ENCODE measurements at places on chromosomes 4 and X. TPM values are rescaled to one million over a fixed set of nuclear protein-coding genes. Genes with fewer than 3 reads are reported as not detected.

DNA sequence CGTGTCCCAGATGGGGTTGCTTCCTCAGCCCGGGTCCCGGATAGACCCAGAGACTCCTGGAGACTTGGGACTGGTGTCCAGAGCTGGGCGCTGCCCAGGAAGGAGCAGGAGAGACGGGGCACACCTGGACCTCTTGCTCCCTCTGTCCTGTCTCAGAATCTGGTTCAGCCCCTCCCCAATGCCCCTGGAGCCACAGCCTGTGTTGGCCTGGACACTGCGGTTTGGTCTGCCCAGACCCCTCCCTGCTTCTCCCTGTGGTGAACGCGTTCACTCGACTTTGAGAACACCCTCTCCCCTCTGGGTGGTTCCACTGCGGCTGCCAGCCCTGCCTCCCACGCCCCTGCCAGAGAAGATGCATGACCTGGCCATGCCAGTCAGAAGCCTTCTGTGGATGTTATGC lies 111.1 kb downstream of the HMX1 start:
- peak; percentile 3 for DNase-seq

DNA sequence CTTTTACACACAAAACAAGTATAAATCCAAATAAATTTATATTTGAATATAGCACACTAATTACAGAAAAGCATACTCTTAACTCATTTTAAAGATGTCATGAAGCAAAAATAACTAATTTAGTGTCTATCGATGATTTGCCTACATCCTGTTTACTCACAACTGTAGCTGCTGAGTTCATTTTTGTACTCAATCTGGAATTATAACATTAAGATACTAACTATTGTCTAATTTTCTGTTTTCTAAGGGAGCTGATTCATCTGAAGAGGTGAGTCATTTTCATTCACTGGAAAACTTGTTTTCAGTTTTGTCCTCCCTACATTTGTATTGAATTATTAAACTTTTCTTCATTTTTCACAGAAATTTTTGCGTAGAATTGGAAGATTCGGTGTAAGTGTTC lies 3.7 kb downstream of the STATH start:
- no peak for DNase-seq

- DNase-seq: no peak
Measured at GRCh38 chr4:6345866-6346265, 76.2 kb downstream of the WFS1 start.

DNA sequence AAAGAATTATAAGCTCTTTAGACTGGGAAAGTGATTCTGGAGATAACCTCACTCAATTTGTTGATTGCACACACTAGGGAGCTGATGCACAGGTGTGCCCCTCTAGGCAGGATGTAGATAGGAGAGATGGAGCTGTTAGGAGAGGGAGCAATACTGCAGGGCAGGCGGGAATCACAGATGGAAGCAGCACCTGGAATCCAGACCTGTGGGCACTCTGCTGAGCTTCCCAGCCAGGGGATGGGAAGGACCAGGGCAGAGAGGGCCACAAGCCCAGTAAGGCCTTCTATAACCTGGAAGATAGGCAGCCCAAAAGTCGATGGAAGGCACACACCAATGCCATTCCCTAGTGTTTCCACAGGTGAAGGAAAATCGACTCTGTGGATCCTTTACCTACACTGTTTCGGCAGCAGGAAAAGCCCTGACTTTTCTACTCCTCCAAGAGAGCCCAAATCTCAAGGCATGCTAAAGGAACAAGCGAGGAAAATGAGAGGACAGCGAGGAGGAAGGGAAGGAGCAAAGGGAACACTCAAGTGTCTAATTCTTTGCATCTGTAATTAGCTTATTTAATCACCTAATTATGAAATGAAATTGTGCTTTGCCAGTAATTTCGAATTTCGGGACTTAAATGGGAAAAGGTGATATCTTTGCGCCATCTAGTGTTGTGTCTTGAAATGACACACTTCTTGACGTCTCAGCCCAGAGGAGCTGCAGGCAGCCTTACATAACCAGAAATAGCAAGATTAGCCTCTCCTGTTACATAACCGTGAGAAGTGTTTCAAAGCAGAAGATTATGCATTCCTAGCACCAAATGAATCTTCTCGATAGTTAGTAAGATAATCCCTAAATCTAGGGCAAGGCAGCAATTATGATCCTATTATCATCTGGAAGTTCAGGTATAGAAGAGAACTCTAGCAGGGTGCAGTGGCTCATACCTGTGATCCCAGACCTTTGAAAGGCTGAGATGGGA lies 31.0 kb upstream of the TLR3 start:
- DNase-seq: no peak

DNA sequence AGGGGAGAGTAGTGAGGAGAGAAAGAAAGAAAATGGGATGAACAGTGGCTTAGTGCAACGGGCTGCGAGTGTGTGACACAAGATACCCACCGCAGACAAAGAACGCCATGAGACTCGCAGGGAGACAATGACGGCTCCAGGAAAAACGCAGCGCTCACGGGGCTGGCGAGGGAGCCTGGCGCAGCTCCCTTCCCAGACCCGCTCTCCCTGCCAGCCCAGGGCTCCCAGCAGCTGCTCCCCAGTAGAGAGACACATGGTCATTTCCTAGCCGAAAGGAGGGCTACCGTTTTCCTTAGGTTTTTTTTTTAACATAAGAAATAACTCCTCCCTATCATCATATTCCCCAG lies 149.5 kb downstream of the MAML3 start:
- DNase-seq: peak; percentile 61

DNA sequence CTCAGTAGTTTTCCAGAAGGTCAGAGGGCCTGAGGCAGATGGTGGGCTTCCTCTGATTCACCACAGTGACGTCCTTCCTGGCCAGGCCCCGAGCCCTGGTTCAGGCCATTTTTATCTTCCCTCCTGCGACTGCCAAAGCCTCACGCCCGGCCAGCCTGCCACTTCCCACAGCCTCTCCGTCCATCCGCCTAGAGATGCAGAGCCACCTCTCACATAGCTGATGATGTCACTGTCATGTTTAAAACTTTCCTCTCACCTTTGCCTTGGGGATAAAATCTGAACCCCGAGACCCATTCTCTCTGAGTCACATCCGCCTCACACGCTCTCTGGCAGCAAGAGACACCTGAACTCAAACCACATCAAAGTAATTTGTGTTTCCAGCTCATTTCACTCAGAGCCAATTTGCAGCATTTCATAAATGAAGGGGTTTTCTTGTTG lies 175.3 kb downstream of the QDPR start:
- peak; percentile 72 for DNase-seq

DNA sequence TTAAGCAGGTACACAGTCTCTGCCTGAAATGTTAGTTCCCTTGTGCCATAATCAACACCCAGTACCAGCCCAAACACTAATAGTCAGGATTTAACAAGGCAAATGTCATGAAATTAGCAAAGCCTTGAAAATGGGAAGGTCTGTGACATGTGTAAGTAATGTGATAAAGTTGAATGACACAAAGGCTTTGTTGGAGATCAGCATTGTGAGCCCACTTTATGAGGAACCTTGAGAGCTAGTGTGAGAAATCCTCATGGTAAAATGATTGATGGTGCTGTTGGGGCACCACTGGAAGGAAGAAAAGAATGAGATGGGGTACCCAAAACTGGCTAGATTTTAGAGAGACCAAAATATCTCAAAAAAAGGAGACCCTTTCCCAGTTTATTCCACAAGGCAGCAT lies 3.3 kb upstream of the LIN54 start:
- DNase-seq: no peak

GRCh38 chrX:40174001-40174853 lies 76.5 kb upstream of the BCOR start:
- DNase-seq: peak; percentile 30

- no peak for DNase-seq
Measured at GRCh38 chr4:15918484-15919129, 19.9 kb downstream of the FGFBP1 start.

- DNase-seq: no peak
Measured at GRCh38 chr4:15668566-15669435, 12.8 kb upstream of the FAM200B start.

- DNase-seq: no peak
Measured at GRCh38 chr4:68148800-68149685, 19.4 kb upstream of the TMPRSS11F start.

- DNase-seq: no peak
Measured at GRCh38 chr4:10841697-10842096, 157.1 kb upstream of the CLNK start.

GRCh38 chr4:105140684-105141490 lies 5.8 kb upstream of the TET2 start:
- DNase-seq: no peak

- DNase-seq: no peak
Measured at GRCh38 chr4:110184140-110184790, 14.2 kb downstream of the ELOVL6 start.

DNA sequence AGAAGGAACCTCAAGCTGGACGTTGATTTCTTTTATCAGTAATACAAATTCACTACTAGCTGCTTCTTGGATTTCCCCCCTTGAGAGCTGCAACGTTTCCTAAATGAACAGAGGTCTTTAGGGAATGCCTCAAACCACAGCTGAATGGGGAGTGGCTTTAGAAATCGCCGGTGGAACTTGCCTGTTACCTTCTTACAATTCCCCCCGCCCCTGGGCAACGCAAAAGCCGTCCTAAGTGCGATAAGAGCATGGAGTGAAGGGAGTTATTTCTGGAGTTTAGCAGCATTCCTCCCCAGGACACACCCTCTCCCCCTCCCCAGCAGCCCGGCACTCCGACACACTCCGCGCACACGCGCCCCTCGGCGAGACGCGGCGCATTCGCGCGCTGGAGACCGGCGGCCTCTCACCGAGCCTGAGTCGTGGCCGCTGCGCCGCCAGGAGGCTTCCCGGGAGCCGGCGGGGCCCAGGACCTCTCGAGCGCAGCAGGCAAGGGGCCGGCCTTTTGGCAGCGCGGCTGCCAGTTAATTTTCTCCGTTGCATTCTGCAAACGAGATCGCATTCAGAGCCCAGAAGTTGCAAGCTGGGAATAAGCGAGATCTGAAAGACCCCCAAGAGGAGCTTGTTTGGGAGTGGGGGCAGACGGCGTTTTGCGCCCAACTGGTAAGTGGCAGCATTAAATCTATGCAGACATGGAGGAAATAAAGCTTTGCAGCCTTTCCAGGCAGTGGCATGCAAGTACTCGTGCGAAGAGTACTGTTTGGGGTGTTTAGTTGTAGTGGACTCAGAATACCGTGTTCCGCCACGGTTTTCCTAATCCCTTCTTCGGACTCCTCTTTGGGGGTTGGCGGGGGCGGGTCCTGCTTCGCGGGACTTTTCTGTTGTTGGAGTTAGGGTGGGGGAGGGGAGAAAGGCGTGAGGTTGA lies 134.7 kb downstream of the PALLD start:
- peak; percentile 59 for DNase-seq

DNA sequence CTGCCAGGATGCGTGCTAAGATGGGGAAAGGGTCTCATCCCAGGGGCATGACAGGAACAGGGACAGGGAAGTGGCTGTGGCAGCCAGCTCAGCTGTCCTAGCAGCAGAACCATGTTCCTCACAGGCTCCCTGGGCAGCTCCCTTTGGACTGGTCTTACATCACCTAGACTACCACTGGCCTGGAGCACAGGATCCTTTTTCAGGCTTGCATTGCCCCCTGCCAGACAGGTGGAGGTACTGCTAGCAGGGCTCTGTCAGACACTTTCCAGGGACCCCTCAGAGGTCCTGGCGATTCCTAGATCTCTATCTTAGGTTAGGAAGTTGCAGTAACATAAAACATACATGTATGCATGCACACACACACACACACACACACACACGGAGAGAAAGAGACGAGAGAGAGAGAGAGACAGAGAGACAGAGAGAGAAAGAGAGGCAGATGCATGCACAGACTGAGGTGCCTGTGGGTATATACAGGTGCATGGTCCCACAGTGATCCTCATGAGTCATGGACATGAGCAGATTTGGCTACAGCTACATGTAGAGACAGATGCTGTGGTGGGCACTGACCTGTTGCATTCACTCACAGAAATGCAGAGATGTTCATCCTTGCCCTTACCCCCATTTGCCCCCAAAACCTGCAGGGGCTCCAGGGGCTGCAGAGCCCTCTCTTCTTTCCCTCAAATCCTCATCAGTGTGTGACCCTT lies 63.6 kb downstream of the STARD8 start:
- peak; percentile 32 for DNase-seq

DNA sequence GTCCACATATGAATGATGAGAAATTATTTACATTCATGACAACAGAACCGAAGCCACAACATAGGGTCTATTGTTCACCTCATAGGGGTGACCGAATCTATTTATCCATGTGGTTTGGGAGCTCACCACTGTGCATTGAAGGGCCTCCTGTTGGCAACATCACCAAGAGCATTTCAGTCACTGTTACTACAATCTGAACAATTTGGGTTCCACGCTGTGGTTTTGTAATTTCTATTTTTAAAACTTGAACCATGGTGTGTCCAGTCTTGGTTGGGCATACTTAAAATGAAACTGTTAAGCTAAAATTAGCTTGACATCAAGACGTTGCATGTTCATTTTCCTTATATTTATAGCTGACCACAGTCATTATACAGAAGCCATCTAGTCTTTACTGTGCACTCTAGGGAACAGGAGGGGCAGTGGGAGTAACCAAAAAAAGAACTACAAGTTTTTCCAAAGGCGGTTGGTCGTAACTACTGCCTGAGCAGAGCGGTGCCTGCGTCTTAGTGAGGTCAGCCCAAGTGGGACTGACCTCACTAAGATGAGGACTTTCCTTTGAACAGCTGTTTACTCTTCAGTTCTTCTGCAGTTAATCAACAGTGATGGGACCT lies 192.1 kb downstream of the SPRY1 start:
- DNase-seq: no peak

GRCh38 chrX:68832101-68832416 lies 3.2 kb downstream of the EFNB1 start:
- peak; percentile 64 for DNase-seq

DNA sequence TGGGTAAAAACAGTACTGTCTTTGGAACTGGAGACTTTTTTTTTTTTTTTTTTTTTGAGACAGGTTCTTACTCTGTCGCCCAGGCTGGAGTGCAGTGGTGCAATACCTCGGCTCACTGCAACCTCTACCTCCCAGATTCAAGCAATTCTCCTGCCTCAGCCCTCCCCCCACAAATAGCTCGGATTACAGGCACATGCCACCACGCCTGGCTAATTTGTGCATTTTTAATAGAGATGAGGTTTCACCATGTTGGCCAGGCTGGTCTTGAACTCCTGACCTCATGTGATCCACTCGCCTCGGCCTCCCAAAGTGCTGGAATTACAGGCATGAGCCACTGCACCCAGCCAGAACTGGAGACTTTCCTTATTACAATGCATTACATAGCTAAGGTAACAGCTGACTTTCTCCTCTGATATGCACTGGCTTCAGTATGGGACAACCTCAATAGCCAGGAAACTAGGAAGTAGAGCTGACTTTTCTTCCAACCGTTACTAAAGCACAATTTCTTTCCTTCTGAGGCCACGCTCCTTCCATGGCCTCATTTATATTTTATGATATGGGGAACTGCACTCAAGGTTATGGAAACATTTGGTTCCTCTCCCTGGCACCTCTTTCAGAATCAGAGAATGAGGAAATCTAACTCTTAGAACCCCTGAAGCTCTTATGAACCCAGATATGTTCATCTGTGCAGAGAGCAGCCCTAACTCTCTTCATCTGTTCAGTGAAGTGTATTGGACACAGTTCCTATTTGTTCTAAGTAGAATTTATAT lies 53.5 kb upstream of the FAM9B start:
- no peak for DNase-seq

The UNC5C gene
- 3.3 TPM for total RNA-seq

The USP38 gene
- total RNA-seq: 17.3 TPM

The FGF2 gene
- 7.5 TPM for total RNA-seq

The PCDH10 gene
- total RNA-seq: 0.39 TPM

The AFM gene
- total RNA-seq: not detected

The GYG2 gene
- 21.1 TPM for total RNA-seq

All from left cardiac atrium (tissue), 4 donors.